ENCODE measurements at places on chromosomes 1 and 21. TPM values are rescaled to one million over a fixed set of nuclear protein-coding genes. Genes with fewer than 3 reads are reported as not detected.

TRIM33 gene
- 21.1 TPM for total RNA-seq

SMPDL3B gene
- total RNA-seq, result 0.68 TPM

PROX1 gene
- not detected for total RNA-seq

MAN1C1 gene
- total RNA-seq, result 5.3 TPM

DOP1B gene
- total RNA-seq, result 4.0 TPM

OR14K1 gene
- total RNA-seq, result not detected

GRIK3 gene
- not detected for total RNA-seq

Data from G401 (cell line).